Activated CD8-positive, alpha-beta T cell treated with anti-CD3 and anti-CD28 coated beads, Interleukin-2, amount 10 ng/mL, durations not matched to agents 7 days and 5 days (primary cell): ENCODE measurements at places on chromosomes 7 and 10. TPM values are rescaled to one million over a fixed set of nuclear protein-coding genes. Genes with fewer than 3 reads are reported as not detected.

DNA sequence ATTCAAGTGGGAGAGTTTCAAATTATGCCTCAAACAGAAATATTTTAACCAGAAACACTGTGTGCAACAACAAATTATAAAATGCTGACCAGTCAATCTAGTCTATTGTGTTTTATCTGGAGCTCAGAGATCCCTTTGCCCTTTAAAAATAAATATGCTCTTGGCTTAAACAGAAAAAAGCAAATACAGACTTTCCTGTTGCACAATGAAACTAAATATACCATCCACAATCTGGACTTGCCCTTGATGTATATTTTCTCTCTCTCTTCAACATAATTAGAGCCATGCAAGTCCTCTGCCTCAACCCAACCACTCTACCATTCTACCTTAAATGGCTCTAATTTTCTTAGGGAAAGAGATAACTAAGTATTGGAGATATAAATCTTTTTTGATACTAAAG lies 34.9 kb downstream of the ASAH2 start:
- DNase-seq, result no peak

DNA sequence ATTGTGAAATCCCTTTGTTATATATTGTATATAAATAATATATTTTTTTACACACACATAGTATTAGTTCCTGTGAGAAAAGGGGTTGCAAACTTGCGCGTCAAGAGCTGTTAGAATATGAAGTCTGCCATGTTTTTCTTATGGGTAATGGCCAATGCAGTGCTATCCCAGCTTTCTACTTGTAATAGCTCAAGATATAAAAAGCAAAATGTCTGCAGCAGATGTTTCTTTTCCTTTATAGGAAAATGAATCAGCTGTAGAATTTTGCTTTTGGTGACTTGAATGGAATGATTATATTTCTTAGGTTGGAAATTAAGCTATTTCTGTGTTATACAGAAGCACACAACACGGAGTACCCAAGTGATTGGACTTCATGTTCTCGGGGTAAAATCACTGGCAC lies 53.3 kb upstream of the TMEM236 start:
- DNase-seq, result no peak

DNA sequence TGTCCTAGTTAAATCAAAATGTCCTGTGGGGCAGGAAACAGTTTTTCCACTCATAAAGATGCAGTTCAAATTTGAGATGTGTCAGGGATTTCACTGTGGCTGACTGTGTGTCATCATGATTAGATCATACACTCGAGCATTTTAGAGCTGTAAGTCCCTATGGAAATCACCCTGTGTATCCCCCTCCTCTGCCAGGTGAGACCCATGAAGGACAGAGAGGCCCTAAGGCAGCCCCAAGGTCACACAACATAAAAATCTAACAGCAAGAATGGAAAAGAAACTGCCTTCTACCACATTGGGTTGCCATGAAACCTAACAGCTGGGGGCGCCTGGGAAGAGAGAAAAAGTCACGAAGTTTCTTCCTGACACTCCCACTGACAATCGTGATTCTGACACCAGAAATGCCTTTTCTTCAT lies 135.8 kb downstream of the KCNMA1 start:
- DNase-seq, result no peak

GRCh38 chr10:25933653-25934608 lies at the start of gene MYO3A:
Gene MYO3A, plus strand, starts transcription at chr10:25934229. Its CDS starts 17,882 bp downstream, at chr10:25952111.
- DNase-seq, result no peak

Gene MSANTD7
- 21.8 TPM for total RNA-seq

Gene TWIST1
- not detected for total RNA-seq

Gene PDZD8
- 11.2 TPM for total RNA-seq
